HFF-Myc (cell line): ENCODE measurements at places on chromosomes 5 and 9.

- DNase-seq, result peak; percentile 52
Measured at GRCh38 chr9:97307091-97307490, 368 bp upstream of the CCDC180 start.

DNA sequence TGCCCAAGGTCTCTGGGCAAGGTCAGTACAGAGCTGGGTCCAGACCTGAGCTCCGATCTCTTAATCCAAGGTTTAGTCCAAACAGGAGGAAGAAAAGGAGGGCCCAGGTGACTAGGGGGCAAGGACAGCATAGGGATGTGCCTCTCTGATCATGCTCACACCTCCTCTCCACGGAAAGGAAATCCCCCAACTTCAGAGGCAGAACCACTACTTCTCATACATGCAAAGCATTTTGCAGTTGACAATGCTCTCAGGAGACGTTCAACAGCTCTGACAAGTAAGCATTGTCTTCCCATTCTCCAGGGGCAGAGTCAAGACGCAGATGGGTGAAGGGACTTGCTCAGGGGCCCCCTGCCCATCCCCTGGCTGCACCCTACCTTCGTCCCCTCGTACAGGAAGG lies 8.7 kb upstream of the CORO2A start:
- no peak for DNase-seq

DNA sequence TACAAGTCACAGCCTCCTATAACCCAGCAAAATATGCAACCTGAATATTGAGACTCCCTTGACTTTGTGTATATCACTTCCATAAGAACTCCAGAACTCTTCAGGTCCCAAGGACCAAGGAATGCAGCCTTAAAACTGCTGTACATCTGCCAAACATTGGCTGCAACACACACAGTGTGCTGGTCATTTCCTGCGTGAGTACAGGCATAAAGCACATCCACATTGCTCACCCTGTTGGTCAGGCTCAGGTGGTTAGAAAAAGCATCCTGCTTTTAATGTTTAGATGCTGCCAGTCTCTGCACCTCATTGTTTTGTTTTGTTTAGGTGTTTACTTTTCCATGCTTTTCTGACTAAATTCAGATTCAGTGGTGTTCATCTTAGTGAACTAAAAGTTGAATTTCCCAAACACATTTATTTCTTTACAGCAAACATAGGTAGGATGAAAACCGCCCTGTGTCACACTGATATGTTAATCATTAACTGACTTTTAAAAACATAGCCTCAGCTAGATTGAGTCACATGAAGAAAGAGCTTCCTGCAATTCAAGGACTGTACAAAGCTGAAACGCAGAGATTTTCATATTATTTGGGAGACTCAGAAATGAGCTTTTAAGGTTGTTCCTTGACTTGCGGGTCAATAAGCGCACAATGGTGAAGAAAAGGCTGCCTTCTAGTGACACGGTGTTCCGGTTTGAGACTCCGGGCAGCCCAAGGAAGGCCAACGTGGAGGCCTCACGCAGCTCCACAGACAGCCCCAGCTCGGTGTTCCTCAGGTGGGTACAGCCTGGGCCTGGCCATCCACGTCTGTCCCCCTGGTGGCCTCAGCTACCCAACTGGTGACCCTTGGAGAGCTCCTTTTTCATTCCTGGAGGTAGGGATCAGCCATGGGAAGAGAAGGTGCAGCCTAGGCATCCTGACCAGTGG lies 52.2 kb upstream of the GRAMD2B start:
- DNase-seq, result no peak

- no peak for DNase-seq
Measured at GRCh38 chr9:74772121-74772520, 115.6 kb downstream of the TRPM6 start.

DNA sequence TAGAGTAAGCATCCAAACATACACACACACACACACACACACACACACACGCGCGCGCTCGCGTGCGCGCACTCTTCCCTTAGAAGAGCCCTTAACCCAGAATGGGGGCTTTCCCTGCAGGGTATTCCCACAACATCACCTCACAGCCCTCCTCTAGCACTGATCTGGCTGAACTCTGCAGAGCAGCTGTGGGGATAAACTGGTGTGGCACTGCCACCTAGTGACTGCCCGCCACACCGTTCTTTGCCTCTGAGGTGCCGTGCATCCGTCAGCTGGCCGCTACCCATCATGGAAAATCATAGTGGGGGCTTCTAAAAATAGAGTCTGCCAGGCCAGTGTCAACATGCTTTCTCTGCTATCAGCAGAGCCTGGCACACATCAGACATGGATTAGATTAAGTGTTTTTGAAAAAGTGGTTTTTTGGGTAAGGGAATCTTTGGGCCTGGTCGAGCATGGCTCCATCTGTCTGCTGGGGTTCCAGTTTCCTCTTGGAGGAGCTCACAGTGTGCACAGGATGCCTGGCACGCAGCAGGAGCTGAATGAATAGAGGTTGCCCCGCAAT lies 88.1 kb downstream of the KCNN2 start:
- peak; percentile 51 for DNase-seq

DNA sequence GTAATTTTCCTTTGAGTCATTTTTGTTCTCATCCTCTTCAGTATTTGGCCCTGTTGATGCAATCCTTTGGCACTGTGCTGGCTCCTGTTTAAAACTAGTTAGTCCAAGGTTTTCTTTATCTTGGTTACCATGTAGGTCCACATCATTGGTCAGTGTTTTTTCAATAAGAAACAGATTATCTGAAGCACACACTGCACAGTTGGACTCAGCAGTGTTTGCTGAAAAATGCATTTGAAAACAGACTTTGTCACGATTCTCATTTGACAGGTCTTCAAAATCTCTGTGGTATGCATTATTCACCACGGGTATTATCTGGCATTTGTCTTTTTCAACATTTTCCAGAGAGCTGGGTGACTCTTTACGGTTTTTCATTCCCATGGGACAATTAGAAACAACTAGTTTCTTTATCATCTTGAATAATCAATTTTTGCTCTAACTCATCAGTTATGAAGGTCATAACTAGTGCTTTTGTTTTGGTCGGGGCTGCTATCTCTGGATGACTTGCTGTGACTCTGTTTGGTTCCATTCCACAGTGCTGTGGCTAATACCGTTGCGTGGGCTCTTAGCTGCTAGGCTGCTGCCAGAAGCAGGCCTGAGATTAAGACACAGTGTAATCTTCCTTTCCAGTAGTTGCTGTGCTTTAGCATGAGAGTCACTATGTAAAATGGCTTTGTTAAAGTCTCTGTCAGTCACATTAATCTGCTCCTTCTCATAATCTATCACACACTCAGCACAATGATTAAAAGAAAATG lies 36.2 kb downstream of the NUDT12 start:
- DNase-seq, result no peak

- peak; percentile 95 for DNase-seq
Measured at GRCh38 chr9:88651682-88652633, 117.0 kb downstream of the NXNL2 start.

GRCh38 chr5:74123929-74124328 lies 497.9 kb downstream of the ARHGEF28 start:
- DNase-seq, result no peak

DNA sequence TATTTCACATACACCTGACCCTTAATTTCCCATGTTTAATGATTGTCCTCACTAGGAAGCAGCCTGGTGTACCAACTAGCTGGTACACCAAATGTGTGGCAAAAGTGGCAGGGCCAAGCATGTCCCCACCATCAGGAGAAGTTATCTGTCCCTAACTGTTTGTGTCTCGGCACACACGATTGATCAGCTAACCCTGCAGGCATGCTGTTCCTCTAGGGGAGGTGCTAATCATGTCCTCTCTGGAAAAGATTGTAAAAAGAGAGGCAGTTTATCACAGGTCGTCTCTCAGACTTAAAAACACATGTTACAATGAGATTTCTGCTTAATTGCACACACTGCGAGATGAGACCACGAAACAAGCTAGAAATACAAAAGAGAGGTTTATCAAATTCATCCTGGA lies 342.7 kb downstream of the DIRAS2 start:
- DNase-seq, result no peak

DNA sequence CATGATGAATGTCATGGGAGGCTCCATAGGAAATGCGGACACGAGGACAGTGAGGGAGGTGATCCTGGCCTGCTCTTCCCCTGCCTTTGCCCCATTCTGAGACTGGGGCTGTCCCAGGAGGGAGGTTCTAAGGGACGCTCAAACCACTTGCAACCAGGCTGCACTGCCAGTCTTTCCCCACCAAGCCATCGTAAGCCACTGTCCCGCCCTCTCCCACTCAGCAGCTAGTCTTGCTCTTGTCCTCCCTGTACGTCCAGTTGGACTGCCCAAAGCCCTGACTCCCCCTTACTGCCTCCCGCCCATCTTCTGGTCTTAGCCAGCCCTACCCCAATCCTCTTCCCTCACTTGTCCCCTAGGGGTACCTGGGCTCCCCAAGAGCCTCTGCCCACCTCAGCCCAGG lies 115.7 kb downstream of the FSTL4 start:
- DNase-seq, result no peak

GRCh38 chr5:172666251-172666650 lies 25.2 kb downstream of the NEURL1B start:
- DNase-seq, result no peak

- DNase-seq, result no peak
Measured at GRCh38 chr5:148237785-148238417, 424 bp upstream of the MARCOL start.

DNA sequence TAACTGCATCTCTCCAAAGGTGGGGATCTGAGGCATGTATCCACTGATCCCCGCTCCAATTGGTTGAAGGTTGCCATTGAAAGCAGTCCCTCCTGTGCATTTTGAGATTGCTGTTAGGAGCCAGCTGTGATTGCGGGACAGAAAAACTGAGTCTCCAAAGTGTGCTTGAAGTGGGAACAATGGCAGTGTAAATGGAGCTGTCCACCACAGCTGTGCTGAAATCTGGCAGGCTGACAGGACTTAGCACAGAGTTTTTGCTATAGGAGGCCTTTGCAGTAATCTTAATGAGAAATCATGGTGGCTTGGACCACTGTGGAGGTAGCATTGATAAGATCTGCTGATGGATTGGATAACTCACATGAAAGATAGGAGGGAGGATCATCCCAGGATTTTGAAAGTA lies 3.3 kb downstream of the RNF20 start:
- DNase-seq, result no peak

DNA sequence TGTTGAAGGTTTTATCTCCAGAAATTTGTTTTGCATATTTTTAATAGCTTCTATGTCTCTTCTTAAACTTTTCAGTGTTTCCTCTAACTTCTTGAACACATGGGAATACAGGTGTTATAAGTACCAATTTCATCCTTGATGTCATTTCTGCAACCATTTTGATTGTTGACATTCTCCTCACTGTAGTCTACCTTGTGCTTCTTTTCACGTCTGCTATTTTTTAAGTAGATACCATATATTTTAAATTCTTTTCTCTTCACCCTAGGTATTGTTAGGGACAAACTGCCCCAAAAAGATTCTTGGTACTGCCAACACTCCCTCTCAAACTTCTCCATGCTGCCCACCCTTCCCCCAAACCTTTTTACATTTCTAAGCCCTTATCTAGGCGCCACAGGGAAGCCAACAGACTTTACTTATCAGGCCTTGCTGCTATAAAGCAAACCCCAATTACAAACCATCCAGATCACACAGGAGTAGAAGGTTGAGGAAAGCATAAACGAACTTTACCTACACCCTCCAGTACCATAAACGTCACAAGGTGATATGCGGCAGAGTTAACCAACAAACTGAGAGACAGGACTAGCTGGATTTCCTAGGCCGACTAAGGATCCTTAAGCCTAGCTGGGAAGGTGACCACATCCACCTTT lies 1165.3 kb downstream of the TAF11L14 start:
- no peak for DNase-seq

DNA sequence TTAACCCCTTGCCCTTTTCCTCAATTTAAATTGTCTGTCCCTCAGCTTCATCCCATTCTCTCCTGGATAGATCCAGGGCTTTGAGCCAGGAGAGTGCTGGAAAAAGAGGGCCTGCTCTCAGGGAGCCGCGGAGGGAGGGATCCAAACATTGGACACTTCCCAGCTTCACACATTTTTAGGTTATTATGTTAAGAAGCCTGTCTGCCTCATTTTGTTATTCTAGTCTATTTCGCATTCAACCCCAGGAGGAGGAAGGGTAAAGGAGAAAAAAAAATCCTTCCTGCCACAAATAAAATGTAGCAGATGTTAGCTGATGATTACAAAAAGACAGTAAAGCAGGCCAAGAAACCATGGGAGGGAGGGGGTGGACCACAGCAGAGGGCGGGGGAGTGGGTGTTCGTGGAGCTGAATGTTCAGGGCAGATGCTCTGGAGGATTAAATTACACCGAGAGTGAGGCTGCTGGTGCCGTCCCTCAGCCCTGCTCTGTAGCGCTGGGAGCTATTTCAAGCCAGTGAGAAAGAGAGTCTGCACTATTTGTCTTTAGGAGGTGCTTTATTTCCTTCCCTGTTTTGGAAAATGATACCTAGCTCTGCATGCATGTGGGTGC lies 60.6 kb upstream of the ZFR start:
- peak; percentile 88 for DNase-seq

DNA sequence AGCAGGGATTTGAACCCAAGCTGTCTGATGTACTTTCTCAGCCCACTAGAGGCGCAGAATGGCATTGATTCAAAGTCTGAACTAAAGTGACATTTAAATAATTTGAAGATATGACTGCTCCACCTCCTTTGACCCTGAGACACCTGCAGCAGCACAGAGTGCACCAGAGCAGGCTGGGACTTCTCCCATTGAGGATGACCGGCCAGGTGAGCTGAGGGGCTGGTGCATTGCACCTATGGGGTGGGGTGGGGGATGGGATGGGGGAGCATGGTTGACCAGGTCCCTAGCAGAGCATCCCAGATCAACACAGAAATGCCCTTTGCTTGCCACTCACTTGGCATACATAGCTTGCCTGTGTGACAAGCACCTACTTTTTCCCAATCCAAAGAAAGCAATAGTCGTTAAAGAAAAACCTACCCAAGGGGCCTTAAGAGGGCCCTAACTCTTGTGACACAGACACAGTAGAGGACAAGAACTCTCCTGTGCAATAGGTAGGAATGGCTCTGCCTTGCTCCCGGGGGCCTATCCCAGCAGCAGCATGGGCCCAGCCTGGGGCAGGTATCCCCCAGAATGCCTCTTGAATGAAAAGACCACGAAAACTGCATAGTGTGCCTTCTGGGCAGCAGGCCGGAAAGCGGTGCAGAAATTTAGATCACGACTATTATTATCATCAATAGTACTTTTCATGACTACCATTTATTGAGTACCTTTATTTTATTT lies 6.5 kb downstream of the SH3PXD2B start:
- DNase-seq, result no peak

- DNase-seq, result peak; percentile 51
Measured at GRCh38 chr5:53302529-53302928, 177.9 kb upstream of the FST start.

GRCh38 chr5:126357585-126358342 lies 65.4 kb upstream of the GRAMD2B start:
- DNase-seq, result no peak

GRCh38 chr5:132419502-132420468 lies 50.3 kb downstream of the SLC22A5 start:
- DNase-seq, result no peak

DNA sequence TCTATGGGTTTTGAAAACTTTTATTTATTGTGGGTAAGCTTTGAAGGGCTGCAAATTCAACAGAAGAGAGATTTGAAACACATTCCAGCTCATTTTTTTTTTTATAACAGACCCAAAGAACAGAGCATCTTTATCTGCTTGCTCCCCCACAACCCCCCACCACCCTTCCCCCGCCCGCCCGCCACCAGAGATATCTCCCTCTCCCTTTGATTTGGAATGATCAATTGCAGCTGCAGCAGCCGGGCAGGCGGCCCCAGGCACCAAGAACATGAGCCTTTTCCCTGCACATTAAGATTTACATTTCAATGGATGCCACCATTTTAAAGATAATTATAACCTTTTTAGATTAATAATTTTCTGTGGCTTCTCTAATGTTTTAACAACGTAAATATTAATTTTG lies 510.9 kb downstream of the ZNF608 start:
- no peak for DNase-seq

GRCh38 chr9:12723409-12724028 lies 30.3 kb downstream of the TYRP1 start:
- no peak for DNase-seq
